ENCODE measurements at places on chromosomes 2 and 18.

DNA sequence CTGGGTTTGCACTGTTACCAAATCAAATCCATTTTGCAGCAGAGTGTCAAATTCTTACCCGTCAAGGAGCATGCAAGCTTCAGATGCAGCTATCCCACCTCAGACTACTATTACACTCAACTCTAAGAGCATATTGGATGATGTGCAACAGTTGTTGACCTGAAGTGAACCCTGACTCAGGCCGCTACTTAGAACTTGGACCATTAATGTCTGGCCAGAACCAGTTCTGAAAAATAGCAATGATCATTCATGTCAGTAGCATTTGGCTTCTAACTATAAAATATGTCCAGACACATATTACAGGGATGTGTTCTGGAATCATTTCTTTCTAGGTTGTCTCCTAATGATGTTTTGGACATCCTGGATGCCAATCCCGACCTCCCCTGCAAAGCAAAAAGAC lies 135.5 kb upstream of the PKDCC start:
- DNase-seq: no peak

GRCh38 chr2:233476651-233477547 lies 89.7 kb downstream of the USP40 start:
- peak; percentile 70 for DNase-seq

DNA sequence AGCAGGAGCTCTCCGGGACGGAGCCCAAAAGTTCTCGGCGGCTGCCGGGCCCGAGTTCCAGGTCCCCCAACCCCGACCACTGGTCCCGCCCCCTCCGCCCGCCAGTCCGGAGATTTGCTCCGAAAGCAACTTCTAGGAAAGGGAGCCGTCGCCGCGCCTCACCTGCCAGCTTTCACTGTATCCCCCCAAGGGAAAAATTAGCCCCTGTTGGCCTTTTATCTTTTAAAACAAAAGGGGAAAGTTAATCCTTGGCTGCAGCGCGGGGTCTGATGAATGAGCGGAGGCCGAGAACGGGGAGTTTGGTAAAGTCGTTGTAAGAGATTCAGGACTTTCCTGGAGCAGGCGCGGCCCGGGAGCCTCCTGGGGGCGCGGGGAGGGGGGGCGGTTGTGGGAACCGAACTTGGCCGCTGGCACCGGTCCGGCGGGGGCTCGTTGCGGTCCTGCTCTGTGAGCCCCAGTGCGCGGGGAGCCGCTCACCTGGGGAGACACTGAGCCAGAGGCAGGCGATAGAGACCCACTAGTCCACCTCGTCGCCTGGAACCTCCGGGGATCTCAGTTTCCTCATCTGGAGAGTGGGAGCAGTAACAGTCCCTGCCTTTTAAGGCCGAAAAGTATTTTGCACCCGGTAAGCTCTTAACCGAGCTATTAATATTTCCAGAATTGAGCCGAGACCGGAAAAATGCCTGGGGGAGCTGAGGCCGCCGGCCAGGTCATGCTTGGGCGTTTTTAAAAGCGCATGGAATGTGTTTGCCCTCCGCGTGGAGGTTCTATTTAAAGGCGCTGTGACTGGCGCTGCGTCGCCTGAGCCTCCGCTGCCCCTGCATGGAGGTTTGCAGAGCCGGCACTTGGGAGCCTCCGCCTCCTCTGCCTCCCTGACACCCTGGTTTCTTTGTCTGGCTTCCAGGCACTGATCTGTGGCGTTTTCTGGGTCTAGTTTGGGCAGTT lies 1.1 kb downstream of the EFHD1 start:
- no peak for DNase-seq

- no peak for DNase-seq
Observed at GRCh38 chr18:11696451-11696850, 7.4 kb downstream of the GNAL start.

GRCh38 chr2:11745613-11746375 lies 638 bp upstream of the LPIN1 start:
- no peak for DNase-seq

DNA sequence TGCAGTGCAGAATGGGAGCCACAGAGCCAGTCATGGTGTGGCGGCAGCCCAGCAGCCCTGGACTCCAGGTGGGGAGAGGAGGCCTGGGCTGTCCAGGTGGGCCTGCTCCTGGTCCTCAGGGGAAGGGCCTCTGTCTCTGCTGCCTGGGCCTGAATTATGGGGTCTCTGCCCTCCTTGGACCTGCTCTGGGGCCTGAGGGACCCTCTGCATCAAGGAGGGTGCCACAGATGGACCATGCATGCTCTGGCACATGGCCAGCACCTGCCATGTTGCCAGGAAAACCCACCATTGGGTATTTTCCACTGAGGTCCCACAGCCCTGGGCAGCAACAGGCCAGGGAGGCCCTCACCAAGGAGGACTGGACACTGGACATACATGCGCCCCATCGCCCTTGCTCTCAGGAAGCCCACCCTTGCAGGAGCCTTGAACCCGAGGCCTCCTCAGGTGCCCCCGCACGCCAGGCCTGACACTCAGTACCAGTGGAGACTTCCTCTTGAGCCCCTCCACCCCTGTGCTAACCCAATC lies 107.1 kb downstream of the NDUFA10 start:
- DNase-seq: peak; percentile 71

GRCh38 chr2:238745997-238746396 lies 101.9 kb upstream of the TWIST2 start:
- DNase-seq: no peak

DNA sequence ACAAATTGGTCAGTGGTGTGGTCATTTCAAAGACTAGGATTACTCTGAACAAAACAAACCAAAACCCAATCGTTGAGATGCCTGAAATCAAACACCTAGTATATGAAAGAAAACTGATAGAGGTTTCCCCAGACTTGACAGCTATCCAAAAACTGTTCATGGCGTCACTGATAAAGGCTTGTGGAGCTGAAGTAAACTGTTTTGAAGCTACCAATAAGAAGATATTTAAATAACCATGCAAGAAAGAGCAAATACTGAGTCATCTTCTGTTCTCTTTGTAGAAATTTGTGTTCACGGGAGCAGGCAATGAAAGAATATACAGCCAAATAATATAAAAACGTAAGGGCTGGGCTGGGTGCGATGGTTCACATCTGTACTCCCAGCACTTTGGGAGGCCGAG lies 7.5 kb upstream of the COLEC11 start:
- no peak for DNase-seq

DNA sequence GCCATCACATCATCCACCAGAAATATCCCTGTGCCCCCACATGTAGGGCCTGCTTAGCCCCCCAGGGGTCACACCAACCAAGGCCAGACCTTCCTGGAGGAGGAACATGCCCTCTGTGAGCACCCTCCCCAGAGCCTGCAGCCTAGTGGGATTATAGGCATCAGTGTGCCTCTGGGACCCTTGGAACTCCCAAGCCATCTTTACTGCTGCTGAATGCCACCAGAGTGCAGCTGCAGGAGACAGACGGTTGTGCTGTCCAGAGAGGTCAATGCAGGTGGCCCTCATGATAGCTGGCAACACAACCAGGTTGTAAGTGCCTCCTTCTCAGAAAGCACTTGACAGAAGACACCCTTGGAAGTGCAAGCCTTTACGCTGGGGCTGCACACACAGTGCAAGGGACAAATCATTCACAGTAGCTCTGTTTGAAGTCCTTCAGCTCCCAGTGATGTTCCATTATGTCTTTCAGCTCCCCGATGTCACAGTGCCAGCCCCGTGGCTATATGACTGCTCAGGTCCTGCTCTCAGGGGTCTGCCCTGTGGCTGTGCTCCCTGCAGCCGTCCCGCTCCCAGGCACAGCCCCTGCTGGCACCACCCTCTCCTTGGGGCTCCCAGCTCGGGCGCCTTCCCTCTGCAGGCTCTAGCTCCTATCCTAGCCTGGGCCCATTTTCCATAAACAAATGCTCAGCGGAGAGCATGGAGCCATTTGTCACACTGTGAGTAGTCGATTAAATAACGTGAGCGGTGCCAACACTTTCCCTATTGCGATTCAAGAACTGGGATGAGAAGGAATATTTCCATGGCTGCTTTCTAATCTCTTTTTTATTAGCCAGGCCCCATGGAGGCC lies 65.1 kb downstream of the EDAR start:
- peak; percentile 68 for DNase-seq

- DNase-seq: no peak
Observed at GRCh38 chr2:38605298-38605830, 2.6 kb upstream of the HNRNPLL start.

DNA sequence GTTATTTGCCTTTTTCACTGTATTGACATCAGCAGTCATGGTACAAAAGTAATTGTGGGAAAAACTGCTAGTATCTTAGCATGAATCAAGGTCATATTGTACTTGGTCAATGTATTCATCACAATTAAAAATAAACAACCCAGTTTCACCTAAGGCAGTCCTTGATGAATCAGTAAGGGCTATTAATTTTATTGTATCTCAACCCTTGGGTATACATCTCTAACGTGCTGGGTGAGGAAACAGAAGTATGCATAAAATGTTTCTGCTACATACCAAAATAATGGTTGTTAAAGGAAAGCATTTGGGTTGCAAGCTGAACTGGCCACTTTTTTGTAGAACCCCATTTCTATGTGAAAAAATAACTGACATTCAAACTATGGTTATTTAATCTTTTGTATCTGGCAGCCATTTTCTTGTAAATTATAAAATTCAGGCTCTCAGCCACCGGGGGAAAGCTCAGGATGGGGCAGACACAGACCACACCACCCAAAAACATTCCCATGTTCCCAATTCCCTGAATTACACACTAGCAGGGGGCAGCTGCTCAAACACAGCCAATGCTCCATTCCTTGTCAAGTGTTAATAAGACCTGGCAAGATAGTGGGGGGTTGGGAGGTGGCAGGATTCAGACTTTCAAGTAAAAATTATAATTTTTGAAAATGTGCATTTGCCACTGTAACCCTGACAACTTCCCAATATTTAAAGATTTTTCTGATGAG lies 49.3 kb downstream of the OLA1 start:
- DNase-seq: no peak

DNA sequence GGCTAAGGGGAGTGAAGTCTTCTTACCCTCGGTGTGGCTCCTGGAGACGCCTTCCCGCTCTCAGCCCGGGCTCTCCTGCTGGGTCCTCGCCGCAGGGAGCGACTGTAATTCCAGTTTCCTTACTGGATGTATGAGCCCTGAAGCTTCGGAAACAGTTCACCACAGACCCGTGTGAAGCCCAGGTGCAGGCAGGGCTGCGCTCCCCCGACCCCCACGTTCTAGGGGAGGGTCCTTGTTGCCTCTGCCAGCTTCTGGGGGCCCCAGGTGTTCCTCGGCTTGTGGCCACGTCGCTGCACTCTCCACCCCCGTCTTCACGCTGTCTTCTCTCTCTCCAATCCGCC lies 5.1 kb upstream of the ASB1 start:
- no peak for DNase-seq

DNA sequence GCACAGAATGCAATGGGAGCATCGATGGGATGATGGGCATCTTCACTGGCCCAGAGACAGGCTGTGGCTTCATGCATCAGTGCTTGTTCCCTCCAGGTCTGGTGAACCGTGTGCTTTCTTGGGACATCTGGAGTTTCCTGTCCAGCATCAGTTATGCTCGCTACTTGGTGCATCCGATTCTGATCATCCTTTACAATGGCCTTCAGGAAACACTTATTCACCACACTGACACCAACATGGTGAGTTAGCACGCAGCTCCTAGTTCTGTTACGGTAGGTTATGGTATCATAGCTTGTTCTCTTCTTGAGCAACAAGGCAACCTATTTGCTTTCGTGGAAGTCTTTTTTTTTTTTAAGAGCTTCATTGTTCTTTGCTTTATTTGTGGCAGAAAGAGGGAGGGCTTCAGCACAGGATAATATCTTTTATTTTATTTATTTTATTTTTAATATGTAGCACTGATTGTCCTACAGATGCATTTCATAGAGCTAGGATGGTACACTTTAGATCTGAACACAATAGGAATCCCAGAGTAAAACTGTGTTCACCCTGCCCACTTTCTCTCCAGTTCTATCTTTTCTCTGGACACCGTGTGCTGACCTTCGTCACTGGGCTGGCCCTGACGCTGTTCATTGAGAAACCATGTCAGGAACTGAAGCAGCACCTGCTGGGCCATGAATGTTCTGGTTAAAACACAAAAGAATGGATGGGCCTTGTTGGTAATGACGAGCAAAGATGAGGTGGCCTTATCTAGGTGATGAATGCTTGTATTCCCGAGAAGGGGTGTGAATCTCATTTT lies 71.2 kb upstream of the SEC11C start:
- no peak for DNase-seq

GRCh38 chr2:198991431-198991830 lies 466.3 kb downstream of the SATB2 start:
- no peak for DNase-seq

DNA sequence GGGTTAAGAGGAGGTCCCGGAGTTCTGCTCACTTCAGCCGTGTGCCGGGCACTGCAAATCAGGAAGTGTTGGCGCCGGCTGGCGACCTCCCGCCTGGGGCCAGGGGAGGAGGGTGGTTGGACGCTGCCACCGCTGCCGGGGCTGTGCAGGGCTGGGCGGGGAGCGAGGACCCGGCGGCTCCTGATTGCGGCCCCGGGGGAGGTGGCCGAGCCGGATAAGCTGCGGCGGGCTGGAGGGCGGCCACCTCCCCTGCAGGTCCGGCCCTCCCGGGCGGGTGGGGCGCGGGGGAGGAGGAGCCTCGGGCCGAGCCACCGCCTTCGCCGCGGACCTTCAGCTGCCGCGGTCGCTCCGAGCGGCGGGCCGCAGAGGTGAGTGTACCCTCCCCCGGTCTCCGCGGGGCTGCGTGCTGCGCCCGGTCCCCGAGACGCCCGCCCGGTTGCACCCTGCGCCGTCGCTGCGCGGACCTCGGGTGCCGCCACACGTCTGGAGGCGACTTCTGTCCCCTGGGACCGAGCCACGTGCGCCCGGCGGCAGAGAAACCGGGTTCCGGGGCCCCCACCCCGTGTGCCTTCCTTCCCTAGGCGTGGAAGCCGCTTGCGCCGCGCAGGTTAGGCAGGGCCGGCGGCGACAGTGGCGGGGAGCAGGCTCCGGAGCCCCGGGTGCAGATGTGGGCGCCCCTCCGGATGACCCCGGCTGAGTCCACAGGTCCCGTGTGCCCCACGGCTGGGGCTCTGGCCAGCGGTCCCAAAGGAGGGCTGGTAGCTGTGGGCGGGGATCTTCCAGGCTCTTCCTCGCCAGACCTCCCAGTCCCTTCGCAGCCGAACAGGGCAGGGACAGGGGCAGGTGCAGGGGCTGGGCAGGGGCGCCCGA lies at the start of gene STEAP3:
TSS of gene STEAP3 (plus strand) at position 314 of the 870 bp plus-strand sequence. CDS start 7,179 bp downstream, outside the sequence.
- DNase-seq: peak; percentile 90

DNA sequence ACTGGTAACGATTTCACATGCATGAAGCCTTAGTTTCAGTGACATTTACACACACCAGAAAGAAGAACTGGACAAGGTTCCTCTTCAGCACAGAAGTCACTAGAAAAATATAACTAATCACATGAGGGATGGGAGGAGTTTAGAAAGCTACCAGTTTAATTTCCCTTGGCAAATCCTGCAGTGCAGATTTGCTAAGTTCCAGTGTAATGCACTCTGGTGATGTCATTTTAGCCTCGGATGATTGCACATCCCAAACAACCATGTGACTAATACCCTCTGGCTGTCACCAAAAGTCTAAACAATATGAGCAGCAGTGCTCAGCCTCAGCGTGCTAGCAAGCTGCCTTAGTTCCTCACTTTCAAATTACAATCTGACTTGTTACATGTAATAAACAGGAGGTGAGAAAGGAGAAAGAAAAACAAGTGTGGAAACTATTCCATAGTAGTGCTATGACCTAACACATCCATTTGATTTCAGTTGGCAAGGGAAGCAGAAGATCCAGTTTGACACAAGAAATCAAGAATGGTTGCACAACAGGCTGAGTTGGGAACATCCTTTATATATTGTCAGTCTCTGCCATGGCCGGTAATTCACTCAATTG lies 35.3 kb upstream of the PPP1CB start:
- DNase-seq: no peak
